ENCODE measurements at places on chromosomes 11 and 22.

- no peak overlapping the region for H3K4me3 ChIP-seq
- no peaks in the 10 kb centered on the region for H3K36me3 ChIP-seq
- H3K27me3 ChIP-seq = no peaks in the 10 kb centered on the region
Measured at GRCh38 chr11:122731500-122731913, 76.0 kb downstream of the UBASH3B start.

DNA sequence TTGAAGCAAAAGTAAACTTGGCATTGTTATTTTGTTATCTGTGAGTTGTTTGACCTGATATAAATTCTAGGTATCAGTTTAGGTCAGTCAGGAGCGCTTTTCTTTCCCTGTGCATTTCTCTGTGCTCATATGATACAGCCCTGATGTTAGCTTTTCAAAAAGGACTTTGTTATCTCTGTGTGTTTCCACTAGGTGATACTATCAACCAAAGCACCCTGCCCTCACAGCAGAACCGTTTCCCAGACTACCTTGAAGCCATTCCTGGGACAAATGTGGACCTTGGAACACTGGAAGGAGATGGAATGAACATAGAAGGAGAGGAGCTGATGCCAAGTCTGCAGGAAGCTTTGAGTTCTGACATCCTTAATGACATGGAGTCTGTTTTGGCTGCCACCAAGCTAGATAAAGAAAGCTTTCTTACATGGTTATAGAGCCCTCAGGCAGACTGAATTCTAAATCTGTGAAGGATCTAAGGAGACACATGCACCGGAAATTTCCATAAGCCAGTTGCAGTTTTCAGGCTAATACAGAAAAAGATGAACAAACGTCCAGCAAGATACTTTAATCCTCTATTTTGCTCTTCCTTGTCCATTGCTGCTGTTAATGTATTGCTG lies 87.7 kb upstream of the BIRC3 start:
- H3K4me3 ChIP-seq = no peak overlapping the region
- no peak overlapping the region for H3K27ac ChIP-seq
- no peaks in the 10 kb centered on the region for H3K27me3 ChIP-seq
- peaks cover 13% of the 10 kb centered on the region for H3K4me1 ChIP-seq

DNA sequence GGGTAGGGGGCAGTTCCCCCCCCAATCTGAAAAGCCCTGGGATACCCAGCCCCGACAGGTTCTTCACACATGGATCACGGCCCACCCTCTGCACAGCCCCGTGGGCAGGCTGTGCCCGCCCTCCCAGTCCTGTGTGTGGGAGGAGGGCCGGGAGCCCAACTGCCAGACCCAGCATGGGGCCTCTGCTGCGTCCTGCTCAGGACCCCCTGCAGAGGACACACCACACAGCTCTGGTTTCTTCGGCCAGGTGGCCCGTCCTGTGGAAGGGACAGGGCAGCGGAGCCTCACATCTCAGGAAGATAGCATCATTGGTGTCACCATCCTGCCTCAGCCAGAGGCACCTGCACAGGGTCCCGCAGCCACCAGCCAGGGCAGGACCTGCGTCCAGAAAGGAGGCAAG lies 396.0 kb downstream of the TBC1D22A start:
- H3K36me3 ChIP-seq = no peaks in the 10 kb centered on the region
- DNase-seq = no peak
- no peak overlapping the region for H3K27ac ChIP-seq
- no peak overlapping the region for H3K4me3 ChIP-seq
- no peaks in the 10 kb centered on the region for H3K27me3 ChIP-seq

DNA sequence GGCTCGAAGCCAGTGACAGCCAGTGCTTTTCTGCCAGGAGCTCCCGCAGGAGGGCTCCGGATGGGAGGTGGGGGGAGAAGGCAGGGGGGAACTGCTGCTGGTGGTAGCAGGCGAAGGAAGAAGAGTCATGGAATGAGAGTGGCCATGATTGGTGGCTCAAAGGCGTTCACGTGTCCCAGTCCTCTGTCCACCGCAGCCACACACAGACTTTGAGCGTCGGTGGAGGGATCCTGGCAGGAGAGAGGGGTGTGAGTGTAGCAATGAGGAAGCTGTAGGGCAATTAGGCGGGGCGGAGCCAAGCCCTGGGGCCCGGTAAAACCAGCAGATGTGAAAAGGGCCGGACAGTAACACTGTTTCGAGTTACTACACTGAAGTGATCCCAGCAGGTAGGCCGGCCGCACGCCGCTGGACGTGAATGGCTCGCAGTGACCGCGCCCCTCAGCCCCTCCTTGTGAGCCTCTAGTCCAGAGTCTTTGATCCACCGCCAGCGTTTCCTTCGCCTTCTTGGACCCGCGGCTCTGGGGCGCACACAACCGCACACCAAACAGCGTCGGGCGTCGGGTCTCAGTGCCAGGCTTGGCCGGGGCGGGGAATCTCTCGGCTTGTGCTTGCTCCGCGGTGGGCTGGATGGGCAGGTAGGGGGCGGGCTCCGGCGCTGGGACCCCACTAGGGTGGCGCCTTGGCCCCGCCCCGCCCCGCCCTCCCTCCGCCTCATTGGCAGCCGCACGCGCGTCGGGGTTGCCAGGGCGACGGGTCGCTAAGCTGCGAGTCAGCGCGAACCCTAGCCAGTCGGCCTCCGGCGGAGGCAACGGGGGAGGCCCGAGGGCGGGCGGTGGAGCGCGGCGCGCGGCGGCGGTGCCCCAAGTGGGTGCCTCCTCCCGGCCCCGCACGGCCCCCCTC lies at the start of gene LRRC10B:
Gene LRRC10B (plus strand): TSS at position 788 of the 900 bp plus-strand sequence. CDS start 250 bp downstream, outside the sequence.
- no peak within 1 kb of the TSS for H3K27ac ChIP-seq

Data from left lung (tissue), 14 donors.